ENCODE measurements at places on chromosomes 3 and 15. TPM values are rescaled to one million over a fixed set of nuclear protein-coding genes. Genes with fewer than 3 reads are reported as not detected.

The OXTR gene
- 10.9 TPM for total RNA-seq

The HOMER2 gene
- 11.5 TPM for total RNA-seq

The NANOGP8 gene
- total RNA-seq = not detected

The MGLL gene
- 62.9 TPM for total RNA-seq

The STIMATE gene
- 8.7 TPM for total RNA-seq

The IGSF11 gene
- 3.9 TPM for total RNA-seq

The SPRED1 gene
- total RNA-seq = 11.4 TPM

The IQCF5 gene
- not detected for total RNA-seq

The SEMA5B gene
- total RNA-seq = 0.29 TPM
